MCF 10A (cell line): ENCODE measurements at places on chromosomes 3 and 15. TPM values are rescaled to one million over a fixed set of nuclear protein-coding genes. Genes with fewer than 3 reads are reported as not detected.

The FAM81A gene
- 1.1 TPM in 2 replicates for total RNA-seq

DNA sequence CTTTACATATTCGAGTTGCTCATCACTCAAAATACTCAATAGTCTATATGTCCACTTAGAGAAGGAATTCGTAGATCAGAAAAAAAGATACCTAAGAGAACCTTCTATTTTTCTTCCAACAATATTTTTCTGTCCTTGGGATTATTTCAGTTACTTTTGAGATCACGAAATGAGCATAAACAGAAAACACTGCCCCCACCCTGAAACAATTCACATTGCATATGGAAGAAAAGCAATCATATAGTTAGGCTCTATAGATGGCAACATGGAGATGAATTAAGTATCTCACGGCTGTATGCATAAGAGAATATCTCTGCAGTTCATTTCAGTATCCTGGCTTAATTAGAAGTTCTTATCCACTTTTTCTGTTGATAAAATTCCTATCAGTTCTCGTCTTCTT, 391.1 kb downstream of the FGF12 start:
- peaks cover 91% of the 10 kb centered on the region for H3K27me3 ChIP-seq
- peak; percentile 6 for DNase-seq
- no peak overlapping the region for H3K27ac ChIP-seq
- H3K4me3 ChIP-seq: no peak overlapping the region
- no peaks in the 10 kb centered on the region for H3K36me3 ChIP-seq
- no peaks in the 10 kb centered on the region for H3K4me1 ChIP-seq

DNA sequence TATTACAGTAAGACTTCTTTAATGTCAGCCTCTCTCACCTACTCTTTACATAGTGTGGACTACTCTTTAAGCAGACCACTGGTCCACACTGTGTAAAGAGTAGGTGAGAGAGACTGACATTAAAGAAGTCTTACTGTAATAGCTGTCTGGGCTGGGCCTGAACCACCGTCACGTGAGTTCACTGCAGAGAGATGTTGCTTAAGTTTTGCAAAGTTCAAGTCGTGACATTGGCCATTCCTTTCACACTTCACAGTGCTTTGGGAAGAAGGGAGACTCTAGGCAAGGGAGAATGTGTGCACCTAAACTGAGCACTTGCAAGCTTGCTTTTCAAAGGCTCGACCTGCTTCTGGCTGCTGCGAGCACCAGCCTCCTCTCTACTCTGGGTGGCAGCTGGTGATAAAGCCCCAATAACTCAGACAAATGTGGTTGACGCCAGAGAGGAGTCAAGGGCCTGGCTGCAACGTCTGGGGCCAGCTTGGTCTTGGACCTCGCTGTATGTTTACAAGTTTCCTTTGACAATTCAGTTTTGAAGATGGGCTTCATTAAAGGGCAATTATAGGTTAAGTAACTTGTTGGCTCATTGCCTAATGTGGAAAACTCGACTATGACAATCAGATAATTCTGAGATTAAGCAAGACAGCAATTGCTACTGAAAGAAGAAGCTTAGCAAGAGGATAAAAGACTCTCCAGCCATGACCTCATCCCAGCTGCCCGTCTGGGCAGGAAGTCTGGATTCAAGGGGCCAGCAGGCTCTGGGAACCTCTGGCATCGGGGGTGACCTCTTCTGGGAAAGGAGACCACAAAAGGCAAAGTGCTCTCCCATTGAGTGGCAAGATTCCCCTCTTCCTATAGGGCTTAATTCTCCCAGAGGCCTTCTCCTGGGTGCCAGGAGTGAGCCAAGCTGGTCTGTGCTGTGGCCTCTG, 242.1 kb upstream of the TLE3 start:
- H3K4me3 ChIP-seq: no peak overlapping the region
- no peak for DNase-seq
- no peaks in the 10 kb centered on the region for H3K4me1 ChIP-seq
- H3K27ac ChIP-seq: no peak overlapping the region
- H3K27me3 ChIP-seq: no peaks in the 10 kb centered on the region

The CHP1 gene
- 70.4 and 91.1 TPM in 2 replicates for total RNA-seq

- H3K4me3 ChIP-seq: no peak overlapping the region
- peaks cover 18% of the 10 kb centered on the region for H3K4me1 ChIP-seq
- no peak overlapping the region for H3K27ac ChIP-seq
- no peaks in the 10 kb centered on the region for H3K36me3 ChIP-seq
Observed at GRCh38 chr15:34993877-34994276, 5.8 kb upstream of the ZNF770 start.

The MORC1 gene
- not detected in 2 replicates for total RNA-seq

The GABRB3 gene
- not detected in 2 replicates for total RNA-seq

GRCh38 chr15:60362321-60363086, 35.3 kb downstream of the ANXA2 start:
- peak overlapping the region; percentile 5 for H3K4me3 ChIP-seq
- H3K27me3 ChIP-seq: no peaks in the 10 kb centered on the region
- peaks cover 88% of the 10 kb centered on the region for H3K36me3 ChIP-seq
- H3K4me1 ChIP-seq: peaks cover 41% of the 10 kb centered on the region
- peak overlapping the region; percentile 93 for H3K27ac ChIP-seq
- peak; percentile 74 for DNase-seq

DNA sequence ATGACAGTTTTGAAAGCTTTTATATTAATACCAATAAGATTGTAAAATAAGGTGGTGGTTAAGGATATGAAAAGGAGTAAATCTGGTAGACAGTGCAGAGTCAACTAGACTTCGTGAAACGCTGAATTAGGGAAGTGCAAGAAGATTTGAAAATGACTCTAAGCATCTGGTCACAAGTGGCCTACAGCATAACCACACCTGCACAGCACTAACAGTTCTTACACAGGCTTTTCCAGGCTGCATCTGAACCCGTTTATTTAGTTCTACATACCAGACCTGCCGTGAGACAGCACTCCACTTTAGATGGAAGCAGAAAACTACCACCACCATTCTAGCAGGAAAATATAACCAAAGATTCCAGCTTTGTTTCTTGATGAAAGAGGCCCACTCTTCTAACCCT, 1.9 kb downstream of the DMXL2 start:
- H3K4me1 ChIP-seq: peaks cover 27% of the 10 kb centered on the region
- peak overlapping the region; percentile 63 for H3K27ac ChIP-seq
- no peak for DNase-seq
- H3K4me3 ChIP-seq: peak overlapping the region; percentile 99
- H3K27me3 ChIP-seq: no peaks in the 10 kb centered on the region
- peaks cover 10% of the 10 kb centered on the region for H3K36me3 ChIP-seq

- DNase-seq: no peak
- no peaks in the 10 kb centered on the region for H3K27me3 ChIP-seq
- no peak overlapping the region for H3K4me3 ChIP-seq
- H3K27ac ChIP-seq: no peak overlapping the region
Observed at GRCh38 chr15:62464705-62465104, 299.6 kb upstream of the C2CD4B start.

- no peak for DNase-seq
- no peaks in the 10 kb centered on the region for H3K4me1 ChIP-seq
- H3K4me3 ChIP-seq: no peak overlapping the region
- no peak overlapping the region for H3K27ac ChIP-seq
- H3K36me3 ChIP-seq: peaks cover 24% of the 10 kb centered on the region
- no peaks in the 10 kb centered on the region for H3K27me3 ChIP-seq
Observed at GRCh38 chr15:89150287-89150686, 62.0 kb downstream of the ABHD2 start.

- H3K27me3 ChIP-seq: no peaks in the 10 kb centered on the region
- peaks cover 6% of the 10 kb centered on the region for H3K36me3 ChIP-seq
- peaks cover 5% of the 10 kb centered on the region for H3K4me1 ChIP-seq
- no peak overlapping the region for H3K27ac ChIP-seq
Observed at GRCh38 chr15:94467034-94467433, 235.7 kb downstream of the MCTP2 start.

DNA sequence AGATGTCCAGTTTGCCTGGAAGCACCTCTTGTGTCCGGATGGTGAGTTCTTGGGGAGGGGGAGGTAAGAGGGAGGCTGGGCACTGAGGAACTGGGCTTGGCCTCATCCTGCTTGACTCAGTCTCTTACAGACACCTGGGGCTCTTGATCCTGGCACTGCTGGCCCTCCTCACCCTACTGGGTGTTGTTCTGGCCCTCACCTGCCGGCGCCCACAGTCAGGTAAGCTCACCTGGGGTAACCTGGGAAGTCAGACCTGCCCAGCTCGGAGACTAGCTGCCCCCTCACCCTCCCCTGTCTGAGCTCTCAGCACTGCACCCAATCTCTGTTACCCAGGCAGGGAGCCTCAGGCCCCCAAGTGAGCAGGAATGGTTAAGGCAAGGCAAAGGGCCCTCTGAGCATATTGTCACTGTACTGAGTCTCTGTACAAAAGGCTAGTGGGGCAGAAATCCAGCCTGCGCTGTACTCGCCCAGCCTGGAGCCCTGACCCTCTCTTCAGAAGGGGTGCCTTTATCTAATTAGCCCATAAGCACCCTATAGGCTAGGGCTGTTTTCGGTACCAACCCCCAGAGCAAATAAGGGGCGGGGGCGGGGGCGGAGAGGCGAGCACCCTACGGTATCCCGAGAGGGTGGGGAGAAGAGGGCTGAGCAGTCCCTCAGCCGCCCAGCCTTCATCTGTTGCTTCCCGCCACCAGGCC, 2.2 kb upstream of the IL17RC start:
- H3K4me1 ChIP-seq: peaks cover 21% of the 10 kb centered on the region
- no peak overlapping the region for H3K27ac ChIP-seq
- H3K36me3 ChIP-seq: peaks cover 4% of the 10 kb centered on the region
- no peak overlapping the region for H3K4me3 ChIP-seq

The CYP8B1 gene
- not detected in 2 replicates for total RNA-seq

GRCh38 chr15:39204031-39204430, 376.8 kb upstream of the THBS1 start:
- no peak overlapping the region for H3K4me3 ChIP-seq
- no peaks in the 10 kb centered on the region for H3K36me3 ChIP-seq

- H3K27me3 ChIP-seq: no peaks in the 10 kb centered on the region
- peak; percentile 71 for DNase-seq
- peaks cover 20% of the 10 kb centered on the region for H3K4me1 ChIP-seq
- H3K27ac ChIP-seq: peak overlapping the region; percentile 39
Observed at GRCh38 chr15:22968366-22968765, 11.8 kb downstream of the CYFIP1 start.

GRCh38 chr3:87498358-87499080, 222.1 kb upstream of the POU1F1 start:
- no peak overlapping the region for H3K27ac ChIP-seq
- H3K4me3 ChIP-seq: no peak overlapping the region
- H3K4me1 ChIP-seq: no peaks in the 10 kb centered on the region
- H3K27me3 ChIP-seq: no peaks in the 10 kb centered on the region

DNA sequence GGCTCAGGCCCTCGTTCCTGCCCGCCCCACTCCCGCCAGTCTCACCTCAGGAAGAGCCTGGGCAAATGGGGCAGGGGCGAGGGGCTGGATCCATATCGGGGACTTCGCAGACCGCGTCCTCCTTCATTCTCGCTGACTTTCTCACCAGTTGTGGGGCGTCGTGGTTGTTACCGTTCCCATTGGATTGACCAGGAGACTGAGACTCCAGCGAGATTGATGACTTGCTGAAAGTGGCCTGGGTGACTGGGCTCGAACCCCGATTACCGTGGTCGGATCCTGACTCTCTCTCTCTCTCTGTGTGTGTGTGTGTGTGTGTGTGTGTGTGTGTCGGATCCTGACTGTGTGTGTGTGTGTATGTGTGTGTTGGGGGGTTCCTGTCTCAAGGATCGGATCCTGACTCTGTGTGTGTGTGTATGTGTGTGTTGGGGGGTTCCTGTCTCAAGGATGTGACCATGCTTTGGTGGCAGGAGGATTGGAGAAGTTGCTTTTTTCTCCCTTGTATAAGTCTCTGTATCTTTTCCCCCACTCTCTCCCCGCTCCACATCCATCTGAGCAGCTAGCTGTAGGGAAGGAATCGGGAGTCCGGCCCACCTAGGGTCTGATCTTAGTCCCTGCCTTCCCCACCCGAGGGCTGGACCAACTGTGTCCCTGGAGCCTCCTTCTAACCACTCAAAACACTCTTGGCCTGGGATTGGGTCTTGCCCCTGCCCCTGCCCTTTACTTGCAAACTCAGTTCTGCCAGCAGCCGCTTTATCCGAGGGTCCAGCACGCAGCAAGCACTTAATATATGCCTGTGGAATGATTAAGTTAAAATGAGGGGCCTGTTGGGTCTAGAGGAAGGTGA, 603 bp downstream of the PLEKHO2 start:
- no peaks in the 10 kb centered on the region for H3K27me3 ChIP-seq
- H3K4me1 ChIP-seq: peaks cover 19% of the 10 kb centered on the region
- peaks cover 7% of the 10 kb centered on the region for H3K36me3 ChIP-seq
- DNase-seq: no peak
- H3K27ac ChIP-seq: peak overlapping the region; percentile 61
- peak overlapping the region; percentile 85 for H3K4me3 ChIP-seq

- no peak overlapping the region for H3K4me3 ChIP-seq
- H3K36me3 ChIP-seq: peaks cover 8% of the 10 kb centered on the region
- H3K27me3 ChIP-seq: no peaks in the 10 kb centered on the region
Observed at GRCh38 chr3:64138046-64138445, 87.2 kb downstream of the PRICKLE2 start.

The HDC gene
- total RNA-seq: not detected in 2 replicates
